ENCODE measurements at places on chromosomes 16 and 17.
A peak's percentile ranks its signal among the peaks of the same experiment; 100 is the strongest.

DNA sequence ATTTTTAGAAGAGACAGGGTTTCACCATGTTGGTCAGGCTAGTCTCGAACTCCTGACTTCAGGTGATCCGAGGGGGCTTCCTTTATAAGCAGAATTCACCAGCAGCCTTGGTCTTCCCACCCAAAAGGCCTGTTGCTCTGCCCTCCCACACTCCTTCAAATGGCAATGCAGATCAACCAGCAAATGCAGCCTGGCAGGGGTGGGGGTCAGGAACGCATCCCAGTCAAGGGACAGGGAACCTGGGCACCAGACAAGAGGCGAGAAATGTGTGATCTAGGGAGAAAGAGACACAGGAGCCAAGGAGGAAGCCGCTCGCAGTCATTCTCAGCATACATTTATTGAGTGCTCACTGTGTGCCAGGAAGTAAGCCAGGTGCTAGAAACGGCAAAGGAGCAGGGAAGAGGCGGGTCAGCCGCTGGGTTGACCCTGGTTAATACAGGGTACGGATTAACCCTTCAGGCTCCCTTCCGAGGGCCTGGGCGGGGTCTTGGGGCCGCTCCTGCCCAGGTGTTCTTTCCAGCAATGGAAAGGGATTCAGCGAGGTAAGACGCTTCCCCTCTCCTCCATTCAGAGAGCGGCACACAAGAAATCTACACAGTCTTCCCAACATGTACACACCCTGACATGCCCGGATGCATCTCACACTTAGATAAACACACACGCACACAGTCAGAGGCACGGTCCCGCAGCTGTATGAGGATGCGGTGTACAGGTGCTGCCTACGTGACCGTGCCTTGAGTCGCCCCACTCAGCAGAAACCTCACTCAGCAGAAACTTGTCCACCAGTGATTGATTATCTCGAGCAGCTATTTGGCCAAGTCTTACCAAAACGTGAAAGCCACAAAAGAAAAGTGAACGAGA is 6.6 kb upstream of the PITPNA start:
- no peak for DNase-seq

GRCh38 chr17:32992321-32993033 is 830 bp downstream of the SPACA3 start:
- no peak for DNase-seq

GRCh38 chr16:5415123-5415522 is 317.5 kb upstream of the EEF2KMT start:
- no peak for DNase-seq

DNA sequence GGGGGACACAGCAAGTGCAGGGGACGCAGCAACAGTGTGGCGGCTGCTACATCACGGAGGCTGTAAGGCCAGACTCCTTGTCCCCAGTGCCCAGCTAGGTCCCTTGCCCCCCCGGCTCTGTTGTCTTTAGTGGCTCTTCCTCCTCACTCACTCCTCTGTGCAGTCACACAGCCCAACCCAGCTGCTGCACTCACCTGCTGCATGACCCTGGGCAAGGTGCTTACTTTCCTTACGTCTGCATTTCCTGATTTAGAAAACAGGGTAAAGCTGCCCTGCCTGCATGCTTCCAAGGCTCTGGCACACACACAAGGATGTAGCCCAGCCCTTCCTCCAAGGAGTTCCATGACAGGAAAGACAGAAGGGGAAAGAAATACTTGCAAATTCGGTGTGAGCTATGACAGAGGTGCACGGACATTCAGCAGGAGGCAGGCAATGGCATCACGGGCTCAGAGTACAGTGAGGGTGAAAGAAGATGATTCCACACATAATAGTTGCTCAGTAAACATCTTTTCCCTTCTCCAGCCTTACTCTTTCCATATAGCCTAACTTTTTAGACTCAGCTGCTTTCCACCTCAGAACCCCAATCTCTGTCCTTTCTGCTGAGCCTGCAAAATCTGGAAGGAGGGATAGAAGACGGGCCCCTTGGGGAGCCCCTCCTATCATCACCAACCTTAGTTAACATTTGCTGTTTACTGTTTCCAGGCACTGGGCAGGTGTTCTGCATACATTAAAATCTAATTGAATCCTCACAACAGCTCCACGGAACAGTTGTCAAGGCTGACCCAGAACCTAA is 150.9 kb downstream of the MRM1 start:
- no peak for DNase-seq

DNA sequence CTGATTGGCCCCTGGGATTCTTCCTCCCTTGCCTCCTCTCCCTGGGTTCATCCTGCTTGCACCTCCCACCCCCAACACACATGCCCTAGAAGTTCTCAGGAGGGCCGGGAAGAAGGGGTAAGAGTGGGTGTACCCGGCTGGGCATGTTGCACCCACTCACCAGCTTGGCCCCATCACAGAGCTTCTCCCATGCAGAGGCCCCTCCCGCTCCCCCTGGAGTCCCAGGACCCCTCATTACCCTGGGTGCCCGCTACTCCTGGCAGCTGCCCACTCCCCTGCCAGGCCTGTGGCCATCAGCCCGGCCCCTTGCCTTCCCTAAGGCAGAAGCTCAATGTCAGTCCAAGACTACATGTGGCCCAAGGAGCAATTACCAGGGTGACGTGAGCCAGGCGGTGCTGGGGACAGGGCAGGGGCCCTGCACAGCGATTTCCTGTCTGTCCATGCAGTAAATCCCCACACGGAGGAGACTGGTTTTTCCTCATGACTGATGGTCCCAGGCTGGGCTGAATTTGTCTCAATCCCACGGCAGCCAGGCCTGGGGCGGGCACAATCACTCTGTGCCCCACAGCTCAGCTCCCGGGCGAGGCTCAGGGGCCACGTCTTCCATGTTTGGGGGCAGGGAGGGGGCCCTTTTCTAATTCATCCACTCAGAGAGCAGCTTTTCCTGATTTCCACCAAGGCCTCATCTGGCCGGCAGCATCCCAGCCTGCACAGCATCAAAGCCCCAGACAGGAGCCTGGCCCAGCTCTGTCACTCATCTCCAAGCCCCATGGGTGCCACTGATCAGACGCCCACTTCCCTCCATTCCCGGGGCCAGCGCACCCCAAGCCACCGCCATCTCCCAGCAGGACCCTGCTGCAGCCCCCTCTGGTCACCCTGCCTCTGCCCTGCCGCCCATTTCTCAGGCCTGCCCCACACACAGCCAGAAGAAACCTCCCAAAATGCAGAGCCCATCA is 234.7 kb downstream of the KATNIP start:
- no peak for DNase-seq

DNA sequence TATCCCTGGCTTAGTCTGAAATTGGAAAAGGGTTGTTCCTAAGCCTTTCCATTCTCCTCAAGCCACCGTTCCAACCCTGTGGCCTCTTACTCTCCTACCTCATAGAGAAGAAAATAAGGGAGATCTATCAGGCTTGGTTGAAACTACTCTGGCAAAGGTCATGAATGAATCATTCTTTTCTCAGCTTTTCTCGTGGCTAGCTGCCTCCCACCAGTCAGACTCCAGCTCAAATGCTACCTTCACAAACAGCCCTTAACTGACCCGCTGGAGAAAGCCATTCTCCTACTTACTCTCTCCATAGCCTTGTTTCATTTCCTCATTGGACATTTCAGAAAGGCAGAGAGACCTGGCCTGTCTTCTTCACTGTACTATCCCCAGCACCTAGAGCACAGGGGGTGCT is 8.9 kb downstream of the MYH10 start:
- DNase-seq, result no peak

- no peak for DNase-seq
These were observed 2.6 kb downstream of the PCGF2 start for GRCh38 chr17:38745545-38745944.

- peak; percentile 1 for DNase-seq
These were observed 23.0 kb upstream of the TMEM132E start for GRCh38 chr17:34556384-34556783.

DNA sequence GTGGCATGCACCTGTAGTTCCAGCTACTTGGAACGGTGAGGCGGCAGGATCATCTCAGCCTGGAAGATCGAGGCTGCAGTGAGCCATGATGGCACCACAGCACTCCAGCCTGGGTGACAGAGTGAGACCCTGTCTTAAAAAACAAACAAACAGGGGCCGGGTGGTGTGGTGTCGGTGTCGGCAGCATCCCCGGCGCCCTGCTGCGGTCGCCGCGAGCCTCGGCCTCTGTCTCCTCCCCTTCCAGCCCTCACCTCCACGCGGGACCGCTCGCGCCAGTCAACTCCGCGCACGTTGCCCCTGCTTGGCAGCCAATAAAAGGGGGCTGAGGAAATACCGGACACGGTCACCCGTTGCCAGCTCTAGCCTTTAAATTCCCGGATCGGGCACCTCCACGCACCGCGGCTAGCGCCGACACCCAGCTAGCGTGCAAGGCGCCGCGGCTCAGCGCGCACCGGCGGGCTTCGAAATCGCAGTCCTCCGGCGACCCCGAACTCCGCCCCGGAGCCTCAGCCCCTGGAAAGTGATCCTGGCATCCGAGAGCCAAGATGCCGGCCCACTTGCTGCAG is 204.7 kb downstream of the CDRT15L2 start:
- DNase-seq, result no peak

DNA sequence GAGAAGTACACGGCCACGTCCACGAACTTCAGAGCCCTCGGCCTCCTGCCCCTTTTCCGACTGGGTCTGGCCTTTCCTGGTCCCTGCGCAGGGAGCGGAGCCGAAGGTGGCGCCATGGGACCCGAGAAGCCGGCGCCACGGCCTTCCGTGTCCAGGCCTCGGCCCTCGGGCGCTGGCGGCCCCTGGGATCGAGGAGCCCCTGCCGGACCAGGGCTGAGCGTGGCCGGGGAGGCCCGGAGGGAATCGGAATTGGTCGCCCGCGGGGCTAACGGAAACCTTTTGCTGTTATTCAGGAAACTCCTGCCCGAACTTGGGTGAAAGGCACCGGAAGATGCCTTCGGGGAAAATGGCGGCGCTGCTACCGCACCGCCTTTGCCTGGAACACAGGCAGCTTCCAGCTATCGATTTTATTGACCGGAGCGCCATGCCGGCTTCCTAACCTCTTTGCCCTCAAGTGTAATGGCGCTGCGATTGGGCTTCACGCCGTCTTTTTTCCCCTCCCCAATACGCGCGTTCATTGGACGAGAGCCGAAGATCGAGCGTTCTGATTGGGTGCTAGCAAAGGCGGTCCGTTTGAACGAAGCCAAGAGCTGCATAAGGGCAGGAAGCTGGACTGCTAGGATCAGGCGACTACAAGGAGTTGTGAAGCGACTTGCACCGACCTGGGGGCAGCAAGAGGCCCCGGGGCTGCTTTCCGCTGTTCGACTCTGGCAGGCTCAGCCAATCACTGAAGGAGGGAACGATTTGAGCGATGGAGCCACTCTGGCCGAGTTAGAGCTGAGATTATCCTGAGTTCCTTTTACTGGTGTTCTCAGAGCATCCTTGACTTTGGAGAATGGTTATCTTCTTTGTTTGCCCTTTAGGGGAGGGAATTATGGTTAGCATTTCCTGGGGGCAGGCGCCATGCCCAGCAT is at the start of gene ZNF689:
ZNF689 (minus strand) TSS at position 464 of the 914 bp plus-strand sequence; CDS start at position 116, 348 bp downstream.
- peak; percentile 95 for DNase-seq

DNA sequence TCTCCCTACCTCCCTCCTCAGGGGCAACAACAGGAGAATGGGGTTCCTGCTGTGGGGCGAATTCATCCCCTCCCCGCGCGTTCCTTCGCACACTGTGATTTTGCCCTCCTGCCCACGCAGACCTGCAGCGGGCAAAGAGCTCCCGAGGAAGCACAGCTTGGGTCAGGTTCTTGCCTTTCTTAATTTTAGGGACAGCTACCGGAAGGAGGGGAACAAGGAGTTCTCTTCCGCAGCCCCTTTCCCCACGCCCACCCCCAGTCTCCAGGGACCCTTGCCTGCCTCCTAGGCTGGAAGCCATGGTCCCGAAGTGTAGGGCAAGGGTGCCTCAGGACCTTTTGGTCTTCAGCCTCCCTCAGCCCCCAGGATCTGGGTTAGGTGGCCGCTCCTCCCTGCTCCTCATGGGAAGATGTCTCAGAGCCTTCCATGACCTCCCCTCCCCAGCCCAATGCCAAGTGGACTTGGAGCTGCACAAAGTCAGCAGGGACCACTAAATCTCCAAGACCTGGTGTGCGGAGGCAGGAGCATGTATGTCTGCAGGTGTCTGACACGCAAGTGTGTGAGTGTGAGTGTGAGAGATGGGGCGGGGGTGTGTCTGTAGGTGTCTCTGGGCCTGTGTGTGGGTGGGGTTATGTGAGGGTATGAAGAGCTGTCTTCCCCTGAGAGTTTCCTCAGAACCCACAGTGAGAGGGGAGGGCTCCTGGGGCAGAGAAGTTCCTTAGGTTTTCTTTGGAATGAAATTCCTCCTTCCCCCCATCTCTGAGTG is 5.9 kb upstream of the LASP1NB start:
- no peak for DNase-seq

- DNase-seq, result no peak
These were observed 20.7 kb downstream of the ZNF652 start for GRCh38 chr17:49341356-49341755.

- no peak for DNase-seq
These were observed 50.7 kb upstream of the CCL2 start for GRCh38 chr17:34204402-34204801.

DNA sequence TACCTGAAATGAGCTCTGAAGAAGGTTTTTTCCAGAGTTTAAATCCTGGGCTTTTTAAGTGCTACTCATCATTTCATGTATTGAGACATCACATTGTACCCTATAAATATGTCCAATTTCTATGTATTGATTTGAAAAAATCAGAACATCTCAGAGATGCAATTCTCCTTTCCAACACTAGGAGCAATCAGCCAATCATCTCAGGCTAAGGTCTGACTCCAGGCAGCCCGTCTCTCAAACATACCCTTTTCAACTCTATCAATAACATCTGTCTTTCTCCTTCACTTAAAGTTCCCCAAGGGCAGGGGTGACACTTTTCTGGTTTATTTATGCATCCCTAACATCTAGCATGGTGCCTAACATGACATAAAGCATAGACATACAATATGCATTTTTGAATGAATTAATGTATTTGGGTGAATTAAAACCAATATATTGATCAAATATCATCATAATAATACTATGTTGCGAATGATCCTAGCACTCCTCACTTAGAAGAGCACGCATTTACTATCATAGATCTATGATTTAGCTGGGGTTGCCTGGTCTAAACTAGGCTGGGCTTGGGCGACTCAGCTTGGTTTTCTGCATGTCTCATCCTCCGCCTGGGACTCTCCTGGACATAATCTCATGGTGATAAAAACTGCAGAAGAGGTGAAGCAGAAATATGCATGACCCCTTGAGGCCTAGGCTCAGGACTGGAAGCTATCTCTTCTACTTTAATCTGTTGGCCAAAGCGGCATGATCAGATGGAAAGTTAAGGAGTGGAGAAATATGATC is 5.2 kb upstream of the CDH11 start:
- no peak for DNase-seq

GRCh38 chr17:41322094-41322902 is 6.8 kb upstream of the KRTAP17-1 start:
- DNase-seq, result peak; percentile 63

GRCh38 chr17:45108595-45109521 is 23.5 kb downstream of the PLCD3 start:
- no peak for DNase-seq

DNA sequence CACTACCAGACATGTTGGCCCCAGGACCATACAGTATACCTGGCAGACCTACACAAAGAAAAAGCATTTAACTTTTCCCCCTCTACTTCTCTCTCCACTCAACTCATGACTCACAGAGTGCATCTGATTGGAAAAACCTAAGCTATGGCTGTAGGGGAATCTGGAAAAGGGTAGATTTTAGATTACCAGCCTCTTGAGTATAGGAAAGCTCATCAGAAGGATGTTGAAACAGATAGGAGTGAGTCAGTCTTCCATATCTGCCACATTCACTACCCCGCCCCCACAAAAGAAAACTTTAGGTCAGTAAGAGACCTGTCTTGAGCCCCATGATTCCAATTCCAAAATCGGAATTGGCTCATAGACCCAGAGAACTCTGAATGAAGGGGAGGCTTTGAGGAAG is 12.3 kb downstream of the KRT9 start:
- DNase-seq, result no peak

- DNase-seq, result no peak
These were observed 12.4 kb downstream of the ALOX12B start for GRCh38 chr17:8075081-8075480.

All from fibroblast of skin of left quadriceps (primary cell).